Activated T-helper 2 cell treated with anti-CD3 and anti-CD28 coated beads, Interferon-gamma antibody, Interleukin-2, Interleukin-4, amounts not matched to agents 10 μg/mL and 5 μg/mL and 100 μg/mL, durations not matched to agents 14 hours and 24 hours and 36 hours (primary cell): ENCODE measurements at places on chromosomes 7 and 10.
A peak's percentile ranks its signal among the peaks of the same experiment; 100 is the strongest.

- H3K4me1 ChIP-seq: no peaks in the 10 kb centered on the region
- no peak overlapping the region for H3K27ac ChIP-seq
- no peaks in the 10 kb centered on the region for H3K27me3 ChIP-seq
- H3K36me3 ChIP-seq: no peaks in the 10 kb centered on the region
- H3K4me3 ChIP-seq: no peak overlapping the region
These were observed 234.0 kb downstream of the ZMYND11 start for GRCh38 chr10:369221-369683.

DNA sequence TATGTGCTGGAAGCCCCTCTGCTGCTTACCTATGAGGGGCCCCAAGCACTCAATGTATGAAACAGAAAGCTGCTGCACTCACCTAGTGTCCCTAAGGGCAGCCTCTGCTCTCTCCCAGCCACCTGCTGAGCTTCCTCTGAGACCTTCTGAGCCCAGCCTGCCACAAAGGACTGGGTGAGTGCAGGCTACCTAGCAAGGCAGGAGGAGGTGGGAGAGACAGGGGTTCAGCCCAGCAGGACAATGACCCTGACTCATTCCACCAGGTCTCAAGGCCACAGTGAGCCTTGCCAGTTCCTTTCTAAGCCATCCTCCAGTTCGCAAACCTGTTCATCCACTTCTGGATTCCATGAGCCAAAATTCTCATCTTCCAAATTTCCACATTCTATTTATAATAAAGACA is 16.3 kb downstream of the VOPP1 start:
- no peak for DNase-seq
- H3K36me3 ChIP-seq: peaks cover 32% of the 10 kb centered on the region
- H3K4me1 ChIP-seq: peaks cover 62% of the 10 kb centered on the region
- H3K27me3 ChIP-seq: no peaks in the 10 kb centered on the region

- H3K4me1 ChIP-seq: peaks cover 9% of the 10 kb centered on the region
- no peaks in the 10 kb centered on the region for H3K36me3 ChIP-seq
- no peak for DNase-seq
- no peak overlapping the region for H3K27ac ChIP-seq
These were observed 308.1 kb downstream of the WDR37 start for GRCh38 chr10:1364151-1364910.

DNA sequence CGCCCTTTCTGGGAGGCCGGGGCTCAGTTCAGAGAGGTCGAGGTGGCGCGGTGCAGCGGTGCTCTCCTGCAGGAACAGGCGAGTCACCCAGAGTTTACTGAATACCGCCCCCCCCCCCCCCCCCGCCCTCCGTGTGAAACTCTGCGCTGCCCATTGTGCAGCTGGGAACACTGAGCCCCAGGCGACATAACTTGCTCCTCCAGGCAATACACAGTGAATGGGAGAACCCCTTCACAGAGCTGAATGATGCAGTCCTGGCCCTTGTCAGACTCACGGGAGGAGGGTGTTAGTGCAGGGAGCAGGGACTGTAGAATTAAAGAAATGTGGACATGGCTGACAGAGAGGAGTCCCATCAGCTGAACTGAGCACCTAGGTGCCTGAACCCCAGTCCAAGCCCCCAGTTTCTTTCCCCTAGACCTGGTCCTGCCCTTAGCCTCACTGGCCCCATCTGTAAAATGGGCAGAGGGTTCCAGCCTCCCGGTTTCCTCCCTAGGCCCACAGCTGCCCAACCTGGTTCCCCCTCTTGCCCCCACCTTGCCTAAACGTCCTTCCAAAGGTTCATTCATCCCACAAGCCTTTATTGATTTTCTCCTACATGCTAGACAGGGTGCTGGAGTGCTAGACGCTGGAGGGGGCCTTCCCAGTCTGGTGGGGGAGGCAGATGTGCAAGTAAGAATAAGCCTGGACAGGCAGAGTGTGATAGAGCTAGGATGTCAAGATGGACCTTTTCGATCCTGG is 869 bp upstream of the LOXL4 start:
- H3K27ac ChIP-seq: no peak overlapping the region
- peaks cover 54% of the 10 kb centered on the region for H3K27me3 ChIP-seq
- no peaks in the 10 kb centered on the region for H3K4me1 ChIP-seq
- no peak for DNase-seq
- no peaks in the 10 kb centered on the region for H3K36me3 ChIP-seq

DNA sequence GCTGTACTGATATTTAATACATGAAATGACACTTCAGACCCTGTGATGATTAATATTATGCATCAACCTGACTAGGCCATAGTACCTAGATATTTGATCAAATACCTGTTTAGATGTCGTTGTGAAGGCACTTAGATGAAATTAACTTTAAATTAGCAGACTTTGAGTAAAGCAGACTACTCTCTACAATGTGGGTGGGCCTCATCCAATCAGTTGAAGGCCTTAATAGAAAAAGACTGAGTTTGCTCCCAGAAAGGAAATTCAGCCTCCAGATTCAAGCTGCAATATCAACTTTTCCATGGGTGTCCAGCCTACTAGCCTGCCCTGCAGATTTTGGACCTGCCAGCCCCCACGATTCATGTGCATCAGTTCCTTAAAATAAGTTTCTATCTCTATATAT is 68.6 kb upstream of the TMEM168 start:
- no peaks in the 10 kb centered on the region for H3K36me3 ChIP-seq
- DNase-seq: no peak
- no peaks in the 10 kb centered on the region for H3K4me1 ChIP-seq

- no peak for DNase-seq
- no peak overlapping the region for H3K27ac ChIP-seq
- H3K27me3 ChIP-seq: no peaks in the 10 kb centered on the region
These were observed 35.0 kb downstream of the PRR15 start for GRCh38 chr7:29598613-29599012.

DNA sequence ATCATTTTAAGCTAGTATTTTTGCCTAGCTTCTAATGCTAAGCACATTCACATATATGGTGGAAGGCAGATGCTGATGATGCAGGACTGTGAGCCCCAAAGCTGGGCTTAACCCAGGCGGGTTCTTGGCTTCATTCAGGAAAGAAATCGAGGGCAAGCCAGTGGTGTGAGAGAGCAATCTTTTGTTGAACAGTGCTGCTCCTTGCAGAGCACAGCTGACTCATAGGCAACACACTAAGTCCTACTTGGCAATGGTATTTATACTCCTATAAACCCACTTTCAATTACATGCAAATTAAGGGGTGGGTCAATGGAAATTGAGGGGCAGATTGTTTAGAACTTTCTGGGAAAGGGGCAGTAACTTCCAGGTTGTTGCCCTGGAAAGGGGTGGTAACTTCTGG is 42.0 kb upstream of the CELF2 start:
- H3K27me3 ChIP-seq: peaks cover 33% of the 10 kb centered on the region
- no peak for DNase-seq
- H3K4me1 ChIP-seq: no peaks in the 10 kb centered on the region
- no peak overlapping the region for H3K27ac ChIP-seq
- H3K4me3 ChIP-seq: no peak overlapping the region

GRCh38 chr7:3013975-3014792 is 29.5 kb downstream of the CARD11 start:
- peaks cover 57% of the 10 kb centered on the region for H3K36me3 ChIP-seq
- no peak for DNase-seq
- no peaks in the 10 kb centered on the region for H3K27me3 ChIP-seq
- no peak overlapping the region for H3K4me3 ChIP-seq
- no peak overlapping the region for H3K27ac ChIP-seq

DNA sequence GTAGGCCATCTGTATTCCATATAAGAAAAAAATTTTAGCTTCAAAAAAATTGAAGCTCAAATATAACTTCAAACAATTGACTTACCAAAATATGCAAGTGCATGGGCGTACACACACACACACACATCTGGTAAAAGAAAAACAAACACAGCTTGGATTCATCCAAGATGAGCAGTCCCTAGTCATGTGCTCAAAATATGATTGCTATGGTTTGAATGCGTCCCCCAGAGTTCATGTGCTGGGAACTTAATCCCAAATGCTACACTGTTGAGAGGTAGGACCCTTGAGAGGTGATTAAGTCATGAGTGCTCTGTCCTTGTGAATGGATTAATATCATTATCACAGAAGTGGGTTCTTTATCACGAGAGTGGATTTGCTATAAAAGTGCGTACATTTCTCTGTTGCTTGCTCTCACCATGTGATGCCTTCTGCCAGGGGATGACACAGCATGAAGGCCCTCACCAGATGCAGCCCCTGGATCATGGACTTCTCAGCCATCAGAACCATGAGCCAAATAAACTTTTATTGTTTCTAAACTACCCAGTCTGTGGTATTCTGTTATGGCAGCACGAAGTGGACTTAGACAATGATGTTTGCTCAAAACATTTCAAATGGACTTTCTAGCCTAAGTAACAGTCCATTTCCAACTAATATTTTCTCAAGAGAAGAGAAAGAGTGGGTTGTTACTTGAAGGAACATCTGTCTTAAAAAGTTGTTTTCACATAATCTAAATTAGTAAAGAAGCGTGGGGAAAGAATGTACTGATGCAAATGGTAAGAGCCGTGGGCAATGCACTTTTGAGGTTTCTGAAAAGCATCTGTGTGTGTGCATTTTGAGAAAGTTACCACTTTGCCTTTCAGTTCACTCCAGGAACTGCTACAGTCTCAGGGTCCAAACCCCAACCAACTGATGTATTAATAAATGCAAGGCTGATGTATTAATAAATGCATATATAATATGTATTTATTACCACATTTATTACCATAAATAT is 15.1 kb upstream of the SVIL start:
- peaks cover 43% of the 10 kb centered on the region for H3K4me1 ChIP-seq
- no peak overlapping the region for H3K4me3 ChIP-seq
- no peak overlapping the region for H3K27ac ChIP-seq
- H3K27me3 ChIP-seq: peaks cover 12% of the 10 kb centered on the region
- DNase-seq: no peak

DNA sequence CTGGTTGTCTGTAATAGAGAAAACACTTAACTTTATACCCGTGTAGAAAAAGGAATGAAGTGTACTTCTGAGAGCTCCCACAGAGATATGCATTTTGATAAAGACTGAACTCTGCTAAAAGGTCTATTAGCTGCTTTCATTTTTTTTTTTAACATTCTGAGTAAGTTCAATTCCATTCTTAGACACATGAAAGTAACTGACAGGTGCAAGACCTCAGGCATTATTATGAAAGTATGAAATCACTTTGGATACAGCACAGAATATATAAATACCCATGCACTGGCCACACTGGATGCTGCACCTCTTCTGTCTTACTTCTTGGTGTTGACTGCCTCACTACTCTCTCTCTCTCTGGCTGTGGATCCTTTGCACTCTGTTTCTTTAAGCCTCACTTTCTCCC is 46.2 kb downstream of the VWDE start:
- DNase-seq: no peak
- H3K4me1 ChIP-seq: no peaks in the 10 kb centered on the region
- H3K36me3 ChIP-seq: no peaks in the 10 kb centered on the region

- H3K27ac ChIP-seq: no peak overlapping the region
- no peak overlapping the region for H3K4me3 ChIP-seq
These were observed 4.5 kb downstream of the DMTF1 start for GRCh38 chr7:87156709-87157108.

DNA sequence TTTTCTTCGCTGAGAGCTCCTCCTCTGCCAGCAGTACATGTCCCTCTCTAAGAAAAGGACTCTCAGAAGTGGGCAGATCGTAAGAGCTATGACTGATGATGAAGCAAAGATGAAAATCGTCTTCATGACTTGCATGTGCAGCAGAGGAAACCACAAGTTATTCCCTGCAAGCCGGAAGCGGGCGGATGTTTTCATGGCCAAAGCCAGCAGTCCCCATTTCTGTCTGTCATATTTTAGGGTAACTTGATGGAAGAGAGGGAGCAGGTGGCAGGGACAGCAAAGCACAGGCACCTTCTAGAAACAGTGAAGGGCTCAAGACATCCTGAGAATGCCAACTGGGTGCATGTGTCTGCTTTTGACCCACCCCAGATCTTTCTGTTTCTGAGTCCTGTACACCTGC is 19.9 kb downstream of the KLF6 start:
- H3K27me3 ChIP-seq: no peaks in the 10 kb centered on the region
- peak overlapping the region; percentile 62 for H3K27ac ChIP-seq
- DNase-seq: peak; percentile 49
- peaks cover 60% of the 10 kb centered on the region for H3K4me1 ChIP-seq
- peak overlapping the region; percentile 11 for H3K4me3 ChIP-seq
- H3K36me3 ChIP-seq: peaks cover 10% of the 10 kb centered on the region

DNA sequence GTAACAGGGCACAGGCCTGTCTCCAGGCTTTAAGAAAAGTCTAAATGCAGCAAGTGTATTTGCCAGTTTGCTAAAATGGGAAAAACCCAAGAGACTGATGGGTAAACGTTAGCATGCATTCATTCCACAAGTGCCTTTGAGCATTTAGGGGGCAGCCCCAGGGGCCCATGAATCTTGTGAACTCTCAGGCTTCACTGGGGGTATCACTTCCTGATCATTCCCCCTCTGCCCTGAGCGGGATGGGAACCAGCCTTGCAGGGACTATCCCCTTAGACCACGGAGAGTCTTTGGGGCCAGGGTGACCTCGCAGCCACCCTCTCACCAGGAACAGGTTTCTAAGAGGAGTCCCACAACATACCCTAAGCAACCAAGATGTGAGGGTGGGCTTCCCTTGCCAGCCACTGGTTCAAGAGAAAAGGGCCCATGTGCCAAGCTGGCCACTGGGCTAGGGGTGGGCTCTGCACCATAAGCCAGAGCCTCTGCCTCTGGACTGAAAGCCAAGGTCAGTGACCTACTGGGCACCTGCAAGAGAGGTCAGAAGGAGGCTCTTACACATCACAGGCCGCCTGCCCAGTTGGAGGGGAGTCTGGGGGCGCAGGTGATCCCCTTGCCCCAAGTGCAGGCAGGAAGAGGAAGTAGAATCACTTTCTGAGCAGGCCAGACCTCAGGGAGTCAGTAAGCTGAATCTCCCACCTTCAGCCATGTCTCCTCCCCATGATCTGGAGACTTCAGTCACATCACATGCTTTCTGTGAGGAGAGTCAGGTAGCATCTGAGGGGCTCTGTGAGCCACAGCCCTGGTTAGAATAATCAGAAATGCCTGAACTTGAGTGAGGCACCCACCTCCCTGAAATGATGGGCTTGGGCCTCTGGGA is 75.0 kb downstream of the C10orf105 start:
- no peaks in the 10 kb centered on the region for H3K36me3 ChIP-seq
- H3K27me3 ChIP-seq: no peaks in the 10 kb centered on the region
- no peaks in the 10 kb centered on the region for H3K4me1 ChIP-seq
- no peak for DNase-seq

DNA sequence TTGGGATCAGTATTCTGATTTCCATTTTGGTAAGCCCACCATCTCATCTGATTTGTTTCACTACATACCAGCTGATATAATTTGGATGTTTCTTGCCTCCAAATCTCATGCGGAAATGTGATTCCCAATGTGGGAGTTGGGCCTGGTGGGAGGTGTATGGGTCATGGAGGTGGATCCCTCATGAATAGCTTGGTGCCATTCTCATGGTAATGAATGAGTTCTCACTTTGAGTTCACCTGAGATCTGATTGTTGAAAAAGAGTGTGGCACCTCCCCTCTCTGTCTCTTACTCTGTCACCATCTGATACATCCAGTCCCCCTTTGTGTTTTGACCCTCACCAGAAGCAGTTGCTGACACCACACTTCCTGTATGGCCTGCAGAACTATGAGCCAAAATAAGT is 347.3 kb downstream of the ARL4A start:
- H3K36me3 ChIP-seq: no peaks in the 10 kb centered on the region
- H3K27ac ChIP-seq: no peak overlapping the region
- H3K27me3 ChIP-seq: peaks cover 2% of the 10 kb centered on the region
- H3K4me3 ChIP-seq: no peak overlapping the region
- no peak for DNase-seq

GRCh38 chr10:75331081-75331480 is 70.5 kb downstream of the ZNF503 start:
- no peaks in the 10 kb centered on the region for H3K36me3 ChIP-seq
- H3K27me3 ChIP-seq: peaks cover 16% of the 10 kb centered on the region
- no peak overlapping the region for H3K4me3 ChIP-seq
- H3K27ac ChIP-seq: no peak overlapping the region
- no peak for DNase-seq

- no peak overlapping the region for H3K4me3 ChIP-seq
- H3K36me3 ChIP-seq: no peaks in the 10 kb centered on the region
- no peaks in the 10 kb centered on the region for H3K4me1 ChIP-seq
- no peaks in the 10 kb centered on the region for H3K27me3 ChIP-seq
These were observed 243.2 kb downstream of the GFRA1 start for GRCh38 chr10:116029826-116030225.
